Choroid plexus epithelial cell (primary cell): ENCODE measurements at places on chromosomes 5 and 9.

DNA sequence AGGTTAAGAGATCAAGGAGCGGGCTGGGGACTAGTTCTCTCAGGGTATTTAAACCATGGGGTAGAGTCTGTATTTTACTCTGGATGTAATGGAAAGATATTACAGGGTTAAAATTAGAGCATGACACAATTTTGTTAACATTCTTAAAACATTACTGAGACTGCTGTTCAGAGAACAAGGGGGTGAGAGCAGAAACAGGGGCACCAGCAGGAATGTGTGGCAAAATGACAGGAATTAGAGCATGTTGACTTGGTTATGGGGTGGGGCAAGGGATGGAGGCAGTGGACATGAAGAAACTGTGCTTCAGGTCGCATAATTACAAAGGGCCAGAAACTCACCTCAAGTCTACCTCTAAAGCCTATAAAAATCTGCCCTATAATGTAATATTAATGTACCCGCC, 75.0 kb downstream of the TMEM232 start:
- DNase-seq = peak; percentile 8

GRCh38 chr5:65796269-65796668, 74.3 kb downstream of the NLN start:
- DNase-seq = no peak

DNA sequence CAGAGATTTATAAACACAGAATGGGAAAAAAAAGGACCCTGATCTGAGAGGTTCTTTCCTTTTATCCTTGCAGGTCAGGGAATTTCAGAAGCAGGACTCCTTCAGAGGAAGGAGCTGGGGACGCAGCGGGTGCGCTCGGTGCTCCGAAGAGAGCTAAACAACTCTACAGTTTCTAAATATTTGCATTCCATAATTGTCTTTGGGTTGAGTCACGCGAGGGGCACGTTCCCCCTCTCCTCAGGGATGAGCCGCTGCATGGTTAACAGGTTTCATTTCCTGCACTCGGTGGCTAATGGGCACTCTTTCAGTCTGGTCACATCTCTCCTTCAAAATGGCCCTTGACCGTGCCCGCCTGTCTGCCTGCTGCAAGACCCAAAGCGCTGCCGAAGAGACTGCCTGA, 165.0 kb upstream of the HMHB1 start:
- DNase-seq = no peak

DNA sequence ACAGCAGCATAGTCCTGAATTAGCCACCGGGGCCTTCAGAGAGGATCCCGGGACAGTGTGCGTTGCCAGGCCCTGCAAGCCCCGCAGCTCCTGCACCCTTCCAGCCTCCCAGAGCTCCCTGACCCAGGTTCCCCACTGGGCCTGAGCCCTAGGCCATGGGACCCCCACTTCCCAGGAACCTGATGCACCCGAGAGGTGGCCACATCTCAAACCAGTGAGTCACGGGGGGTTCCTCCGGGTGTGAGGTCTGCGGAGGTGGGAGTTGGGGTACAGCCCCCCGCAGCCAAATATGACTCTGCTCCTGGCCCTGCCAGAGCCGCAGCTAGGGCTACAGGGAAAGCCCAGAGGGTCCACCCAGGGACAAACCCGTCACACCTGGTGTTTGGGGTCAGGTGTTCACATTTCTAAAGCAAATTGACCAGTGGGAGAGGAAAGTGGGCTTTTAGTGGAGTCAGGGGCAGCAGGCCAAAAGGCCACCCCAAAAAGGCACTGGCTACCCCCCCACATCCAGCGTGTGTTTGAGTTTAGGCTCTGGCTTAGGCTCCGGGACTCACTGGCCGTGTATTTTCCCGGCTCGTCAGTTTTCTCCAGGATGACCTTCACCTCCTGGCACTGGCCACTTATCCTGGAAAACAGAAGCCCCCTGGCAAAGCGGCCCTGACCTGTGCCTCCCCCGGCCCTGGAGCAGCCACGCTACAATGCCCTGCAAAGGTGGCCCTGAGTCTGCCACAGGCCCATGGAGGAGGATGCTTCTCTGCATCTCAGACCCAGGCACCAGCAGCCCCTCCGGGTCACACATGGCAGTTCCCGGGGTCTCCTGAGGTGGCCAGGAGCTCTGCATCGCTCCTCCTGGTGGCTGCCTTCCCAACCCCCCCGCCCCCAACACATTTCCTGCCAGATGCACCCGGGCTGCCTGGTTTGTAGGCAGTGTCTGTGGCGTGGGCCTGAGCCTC, 17.4 kb upstream of the OBP2B start:
- DNase-seq = no peak

- DNase-seq = no peak
These were observed 280.6 kb upstream of the EFNA5 start for GRCh38 chr5:107951309-107951708.

GRCh38 chr9:94002316-94003140, 47.4 kb upstream of the BARX1 start:
- peak; percentile 82 for DNase-seq

- DNase-seq = no peak
These were observed 98.0 kb upstream of the NR3C1 start for GRCh38 chr5:143501310-143502044.

- DNase-seq = peak; percentile 49
These were observed 176.3 kb downstream of the MAN2A1 start for GRCh38 chr5:109866051-109866450.

DNA sequence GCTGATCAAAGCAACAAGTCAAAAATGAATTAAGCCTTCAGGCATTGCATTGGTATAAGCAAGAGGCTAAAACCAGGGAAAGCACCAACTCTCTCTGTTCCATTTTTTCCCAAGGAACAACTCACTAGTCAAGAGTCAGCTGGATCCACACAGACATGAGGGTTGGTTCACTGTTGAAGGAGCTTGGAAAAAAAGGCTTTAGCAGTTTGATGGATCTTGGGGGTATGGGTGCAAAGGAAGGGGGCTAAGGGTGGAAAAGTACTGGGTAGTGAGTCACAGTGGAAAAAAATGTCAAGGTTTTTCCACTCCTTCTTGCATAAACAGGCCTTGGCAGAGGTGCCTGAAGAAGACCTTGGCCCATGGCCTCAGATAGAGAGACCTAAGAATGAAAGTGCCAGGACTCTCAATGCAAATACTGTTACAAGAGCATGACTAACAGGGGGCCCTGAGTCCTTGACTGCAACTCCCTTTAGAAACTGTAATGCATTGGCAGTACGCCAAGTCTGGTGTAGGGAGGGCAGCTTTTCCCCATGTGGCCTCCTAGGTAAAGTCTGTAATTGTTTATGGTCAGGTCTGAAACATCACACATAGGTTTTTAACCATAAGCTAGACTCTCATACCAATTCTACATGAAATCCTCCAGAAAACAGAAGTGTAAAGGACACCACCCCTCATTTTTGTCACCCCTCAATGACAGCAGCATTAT, 23.7 kb downstream of the ACTL7A start:
- peak; percentile 93 for DNase-seq

GRCh38 chr5:133977858-133978257, 9.4 kb upstream of the C5orf15 start:
- peak; percentile 72 for DNase-seq

- no peak for DNase-seq
These were observed 426.3 kb upstream of the FAM174A start for GRCh38 chr5:100108883-100109282.

GRCh38 chr9:100322954-100323536, 29.7 kb downstream of the TEX10 start:
- peak; percentile 69 for DNase-seq

- peak; percentile 4 for DNase-seq
These were observed 127.5 kb downstream of the ATPSCKMT start for GRCh38 chr5:10122076-10122726.

DNA sequence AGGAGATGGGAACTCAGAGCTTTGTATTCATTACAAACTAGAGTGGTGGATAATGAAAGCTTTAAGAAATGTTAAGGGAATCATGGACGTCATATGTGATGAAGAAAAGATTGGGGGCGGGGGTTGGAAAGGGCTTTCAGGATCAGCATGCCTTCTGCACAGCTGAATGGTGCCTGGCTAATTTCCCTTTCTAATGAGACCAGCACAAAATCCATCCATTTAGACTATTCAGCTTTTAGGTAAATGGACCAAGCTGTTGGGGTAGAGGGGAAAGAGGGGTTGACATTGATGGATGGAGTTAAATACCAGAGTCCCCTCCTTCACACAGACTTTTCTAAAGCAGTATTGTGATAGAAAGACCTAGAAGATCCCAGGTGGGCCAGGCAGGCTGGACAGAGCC, 737.9 kb upstream of the WWC1 start:
- no peak for DNase-seq

DNA sequence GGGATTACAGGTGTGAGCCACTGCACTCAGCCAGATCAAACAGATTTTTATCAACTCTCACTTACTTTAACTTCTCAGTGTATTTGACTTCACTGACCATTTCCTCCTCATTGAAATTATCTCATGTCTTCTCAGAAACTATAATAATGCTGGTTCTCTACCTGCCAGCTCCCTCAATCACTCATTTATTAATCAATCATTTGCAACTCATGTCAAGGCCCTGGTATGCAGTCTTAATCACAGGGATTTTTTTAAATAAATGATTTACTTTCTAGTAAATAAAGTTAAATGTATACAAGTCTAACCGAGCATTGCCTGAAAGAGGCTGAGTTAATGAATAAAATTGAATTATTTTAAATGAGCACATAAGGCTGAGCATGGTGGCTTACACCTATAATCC, 63.3 kb downstream of the PLPP1 start:
- DNase-seq = no peak

GRCh38 chr5:116358015-116358523, 216.6 kb downstream of the SEMA6A start:
- no peak for DNase-seq

GRCh38 chr5:34743878-34744277, 87.8 kb downstream of the RAI14 start:
- DNase-seq = peak; percentile 99

DNA sequence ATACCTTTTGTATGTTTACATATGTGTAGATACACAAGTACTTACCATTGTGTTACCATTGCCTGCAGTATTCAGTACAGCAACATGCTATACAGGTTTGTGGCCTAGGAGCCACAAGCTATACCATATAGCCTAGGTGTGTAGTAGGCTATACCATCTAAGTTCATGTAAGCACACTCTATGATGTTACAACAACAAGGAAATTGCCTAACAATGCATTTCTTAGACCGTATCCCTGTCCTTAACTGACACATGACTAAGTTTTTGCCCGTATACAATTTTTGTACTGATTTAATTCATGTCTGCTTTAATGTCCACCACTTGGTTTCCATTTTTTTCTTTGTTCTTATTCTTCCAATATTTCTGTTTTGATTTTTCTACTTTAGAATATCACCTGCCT, 18.5 kb downstream of the TNPO1 start:
- DNase-seq = no peak

- DNase-seq = peak; percentile 56
These were observed 432 bp downstream of the STARD4 start for GRCh38 chr5:111511831-111512374.

DNA sequence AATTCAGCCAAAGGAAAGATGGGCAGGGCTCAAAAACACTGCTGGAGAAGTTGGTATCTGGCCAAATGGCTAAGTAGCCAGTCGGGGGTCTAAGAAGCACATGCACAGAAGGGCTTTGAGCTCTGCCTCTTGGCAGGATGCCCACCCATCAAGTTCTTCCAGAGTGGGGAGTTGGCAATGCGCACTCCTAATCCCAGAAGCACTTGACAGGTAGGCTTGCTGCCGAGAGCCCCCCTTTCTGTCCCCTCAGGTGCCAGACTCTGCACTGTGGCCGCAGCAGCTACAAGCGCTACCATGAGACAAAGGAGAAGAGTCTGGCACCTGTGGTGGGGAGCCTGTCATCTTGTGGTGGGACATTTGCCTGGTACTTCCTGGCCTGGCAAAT, 252.9 kb upstream of the SLC24A2 start:
- no peak for DNase-seq

GRCh38 chr5:75460942-75461610, 50.4 kb downstream of the CERT1 start:
- no peak for DNase-seq
